NCI-H2227 treated with DMSO at 0.1 percent for 48 hours (cell line): ENCODE measurements at places on chromosomes 12 and 14.

DNA sequence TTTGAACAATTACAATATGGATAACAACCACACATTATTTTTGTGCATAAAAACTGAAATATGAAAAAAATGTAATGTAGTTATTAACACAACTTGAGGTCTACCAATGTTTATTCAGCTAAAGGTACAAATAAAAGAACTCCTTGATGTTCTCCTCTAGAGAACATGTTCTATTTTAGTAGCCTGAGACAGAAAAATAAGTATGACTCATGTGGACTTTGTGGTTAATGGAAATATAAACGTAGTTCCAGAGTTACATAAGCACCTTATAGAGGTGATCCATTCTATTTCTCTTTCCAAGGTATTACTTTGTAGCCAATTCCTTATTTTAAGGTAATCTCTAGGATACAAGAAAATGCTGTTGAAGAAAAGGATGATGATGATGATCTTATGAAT lies 25.7 kb downstream of the ALKBH1 start:
- DNase-seq, result no peak

- peak; percentile 62 for DNase-seq
These were observed 241.9 kb upstream of the SYT1 start for GRCh38 chr12:78622529-78623195.

- DNase-seq, result no peak
These were observed 222.2 kb upstream of the TMEM260 start for GRCh38 chr14:56357428-56357827.

- no peak for DNase-seq
These were observed 875.2 kb downstream of the FLRT2 start for GRCh38 chr14:86404989-86405649.

GRCh38 chr14:93044556-93044955 lies 71.2 kb downstream of the ITPK1 start:
- no peak for DNase-seq

DNA sequence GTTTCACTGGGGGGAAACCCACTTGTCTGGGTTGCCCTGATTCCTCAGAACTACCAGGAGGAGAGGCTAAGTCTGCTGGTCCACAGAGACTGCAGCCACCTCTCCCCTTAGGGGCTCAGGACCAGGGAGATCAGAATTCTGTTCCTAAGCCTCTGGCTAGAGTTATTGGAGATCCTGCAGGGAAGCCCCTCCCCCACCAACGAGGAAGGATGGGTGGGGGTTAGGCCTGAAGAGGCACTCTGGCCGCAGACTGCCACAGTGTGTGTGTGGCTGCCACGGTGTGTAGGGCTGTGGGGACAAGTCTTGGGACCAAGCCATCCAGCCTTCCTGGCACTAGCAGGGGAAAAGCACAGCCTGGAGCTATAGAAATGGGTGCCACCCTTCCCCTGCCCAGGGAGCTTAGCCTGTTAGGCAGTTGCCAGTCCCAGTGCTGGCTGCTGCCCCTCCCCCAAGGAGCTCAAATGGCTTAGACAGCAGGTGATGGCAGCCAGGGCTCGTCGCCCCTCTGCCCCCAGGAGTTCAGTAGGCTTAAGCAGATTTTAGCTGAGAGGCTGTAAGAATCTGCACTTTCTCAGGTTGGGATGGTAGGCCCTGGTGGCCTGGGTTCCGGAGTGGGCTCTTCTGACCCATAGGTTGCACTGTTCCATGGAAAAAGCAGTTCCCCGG lies 107.7 kb downstream of the ERGIC2 start:
- no peak for DNase-seq

DNA sequence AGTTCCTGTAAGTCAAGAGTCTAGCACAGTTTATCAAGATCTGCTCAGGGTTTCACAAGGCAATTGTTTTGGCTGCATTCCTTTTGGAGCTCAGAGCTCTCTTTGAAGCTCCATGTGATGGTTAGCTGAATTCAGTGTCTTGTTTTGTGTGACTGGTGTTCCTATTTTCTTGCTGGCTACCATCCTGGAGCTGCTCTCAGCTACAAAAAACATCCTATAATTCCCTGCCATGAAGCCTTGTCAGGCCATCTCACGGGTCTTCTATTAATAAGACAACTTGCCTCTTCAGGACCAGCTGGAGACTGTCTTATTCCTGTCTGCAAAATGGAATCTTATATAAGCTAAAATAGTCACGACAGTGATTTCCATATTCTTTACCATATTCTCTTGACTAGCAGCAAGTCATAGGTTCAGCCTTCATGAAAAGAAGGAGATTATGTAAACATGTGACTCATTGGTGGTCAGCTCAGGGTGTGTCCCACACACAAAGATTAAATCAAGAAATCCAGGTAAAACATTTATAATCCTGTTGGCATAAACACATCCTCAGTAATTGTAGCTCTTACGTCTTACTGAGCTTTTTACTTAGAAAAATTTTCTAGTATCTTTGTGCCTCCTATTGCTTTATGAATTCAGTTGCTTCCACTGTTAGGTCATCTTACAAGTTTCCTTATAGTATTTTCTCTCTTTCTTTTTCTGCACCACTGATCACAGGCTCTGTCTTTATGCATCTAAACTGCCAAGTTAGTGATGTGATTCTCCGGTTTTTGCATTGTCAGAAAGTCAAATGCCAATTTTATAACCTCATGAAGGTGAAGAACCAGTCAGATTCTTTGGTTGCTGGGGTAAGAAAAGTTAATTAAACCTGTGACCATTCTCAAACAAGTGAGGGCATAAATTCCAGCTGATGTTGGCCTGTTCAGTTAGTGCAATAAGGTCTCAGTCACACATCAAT lies 378.5 kb upstream of the MGAT4C start:
- no peak for DNase-seq

DNA sequence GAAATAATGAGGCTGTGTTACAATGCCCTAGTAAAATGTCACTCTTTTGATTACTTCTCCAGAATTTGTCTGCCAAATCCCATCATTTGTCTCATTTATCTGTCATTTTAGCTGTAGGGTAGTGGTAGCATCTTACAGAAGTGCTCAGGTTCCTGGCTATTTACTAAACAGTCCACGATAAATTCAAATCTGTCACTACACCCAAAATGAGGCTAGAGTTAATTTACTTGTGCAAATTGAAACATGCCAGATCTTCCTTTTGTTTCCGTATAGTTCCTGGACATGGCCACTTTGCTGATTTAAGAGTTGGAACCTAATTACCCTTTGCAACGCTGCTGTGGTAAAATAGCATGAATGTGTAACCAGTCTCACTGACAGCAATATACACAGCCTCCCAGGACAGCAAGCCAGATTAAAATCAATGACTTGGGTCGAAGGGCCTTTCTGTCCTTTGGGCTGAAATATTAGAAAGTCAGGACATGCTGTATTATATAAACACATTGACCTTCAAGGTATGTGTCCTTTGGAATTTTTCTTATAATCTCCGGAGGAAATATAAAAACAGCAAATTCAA lies 485.4 kb downstream of the MDGA2 start:
- no peak for DNase-seq

DNA sequence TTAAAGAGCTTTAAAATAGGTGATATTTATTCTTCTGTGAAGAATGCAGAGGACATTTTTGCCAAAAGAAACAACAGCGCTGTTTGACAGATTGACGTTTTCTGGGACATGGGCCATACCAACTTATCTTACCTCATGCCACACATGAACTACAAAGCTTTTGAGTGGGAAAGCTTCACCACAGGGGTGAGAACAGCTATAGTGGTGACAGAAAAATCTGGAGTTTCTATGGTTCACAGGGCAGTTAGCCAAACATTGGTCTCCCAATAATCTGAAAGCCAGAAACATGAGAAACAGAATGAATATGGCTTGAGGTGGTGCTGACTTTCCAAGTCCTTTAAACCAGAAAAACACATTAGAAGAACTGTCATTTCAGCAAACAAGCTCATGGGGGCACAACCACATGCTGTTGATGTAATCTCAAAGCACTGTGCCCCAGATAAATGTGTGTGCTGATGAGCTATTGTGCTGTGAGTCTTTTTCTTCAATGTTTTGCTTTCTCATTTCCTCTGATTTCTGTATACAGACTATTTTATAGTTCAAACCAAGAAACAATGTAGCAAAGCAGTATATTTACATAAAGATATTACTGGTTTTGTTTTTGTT lies 905.4 kb downstream of the SLC16A7 start:
- no peak for DNase-seq

- DNase-seq, result peak; percentile 97
These were observed 8.9 kb downstream of the CALM1 start for GRCh38 chr14:90405755-90406154.

- DNase-seq, result no peak
These were observed 197.3 kb upstream of the CPNE8 start for GRCh38 chr12:39102474-39103209.

- DNase-seq, result no peak
These were observed 12.9 kb downstream of the GLRX5 start for GRCh38 chr14:95547626-95548327.

GRCh38 chr14:55873169-55873568 lies 245.0 kb upstream of the PELI2 start:
- DNase-seq, result no peak

DNA sequence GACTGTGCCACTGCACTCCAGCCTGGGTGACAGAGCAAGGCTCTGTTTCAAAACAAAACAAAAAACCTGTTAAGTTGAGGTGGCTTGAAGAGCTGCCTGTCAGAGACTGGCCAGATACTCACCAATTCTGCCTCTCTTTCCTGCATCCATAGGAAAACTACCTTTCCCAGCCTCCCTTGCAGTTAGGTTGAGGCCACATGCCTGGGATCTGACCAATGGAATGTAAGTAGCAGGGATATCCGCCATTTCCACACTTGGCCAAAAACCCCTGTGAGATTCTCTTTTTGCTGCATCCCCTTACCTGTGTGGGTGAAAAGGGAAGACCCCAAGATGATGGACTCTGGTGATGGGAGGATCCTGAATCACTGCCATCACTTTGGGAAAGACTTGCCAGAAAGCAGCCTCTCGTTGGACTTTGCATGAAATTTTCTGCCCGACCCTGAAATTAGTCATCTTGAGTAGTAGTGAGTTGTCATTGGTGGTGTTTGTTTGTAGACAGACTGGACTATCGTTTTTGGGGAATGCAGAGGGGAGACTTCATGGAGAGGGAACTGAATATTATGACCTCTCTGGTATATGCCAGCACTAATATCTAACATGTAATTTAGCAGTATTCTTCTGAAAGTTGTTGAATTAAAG lies 14.0 kb downstream of the GPR68 start:
- DNase-seq, result no peak

DNA sequence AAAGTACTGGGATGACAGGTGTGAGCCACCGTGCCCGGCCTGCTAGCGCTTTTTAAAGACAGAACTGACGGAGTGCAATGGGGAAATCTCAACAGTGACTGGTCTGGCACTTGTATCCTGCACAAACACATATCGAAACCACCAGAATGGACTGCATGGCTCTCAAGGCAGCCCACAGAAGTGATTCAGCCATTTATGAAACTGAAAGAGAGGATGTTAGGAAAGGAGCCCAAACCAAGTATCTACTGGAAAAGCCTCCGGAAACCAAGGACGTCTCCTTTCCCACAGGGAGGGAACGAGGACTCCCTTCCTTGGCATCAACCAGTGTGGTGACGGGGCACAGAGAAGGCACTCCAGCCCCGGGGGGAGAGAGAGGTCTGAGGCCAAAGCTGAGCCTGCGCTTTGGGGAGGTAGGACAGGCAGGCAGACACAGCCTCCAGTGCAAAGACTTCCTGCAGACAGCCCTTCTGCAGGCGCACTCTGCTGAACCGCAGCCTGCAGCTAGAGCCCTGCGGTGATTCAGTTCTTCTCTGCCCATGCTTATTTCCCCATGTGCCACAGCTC lies 16.5 kb downstream of the SLC15A4 start:
- no peak for DNase-seq

GRCh38 chr12:131096681-131097181 lies 143.0 kb downstream of the ADGRD1 start:
- DNase-seq, result no peak

- no peak for DNase-seq
These were observed 1.7 kb downstream of the SLC2A3 start for GRCh38 chr12:7934091-7934888.

- DNase-seq, result no peak
These were observed 19.0 kb downstream of the KLRB1 start for GRCh38 chr12:9588749-9589148.

DNA sequence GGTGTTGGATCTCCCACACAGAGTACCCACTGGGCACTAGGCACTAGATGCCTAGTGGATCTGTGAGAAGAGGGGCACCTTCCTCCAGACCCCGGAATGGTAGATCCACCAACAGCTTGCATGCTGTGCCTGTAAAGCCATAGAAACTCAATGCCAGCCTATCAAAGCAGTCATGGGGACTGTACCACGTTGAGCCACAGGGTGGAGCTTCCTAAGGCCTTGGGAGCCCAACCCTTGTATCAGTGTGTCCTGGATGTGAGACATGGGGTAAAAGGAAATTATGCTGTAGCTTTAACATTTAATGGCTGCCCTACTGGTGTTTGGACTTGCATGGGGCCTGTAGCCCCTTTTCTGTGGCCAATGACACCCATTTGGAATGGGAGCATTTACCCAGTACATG lies 1024.9 kb downstream of the TMEM121 start:
- no peak for DNase-seq

DNA sequence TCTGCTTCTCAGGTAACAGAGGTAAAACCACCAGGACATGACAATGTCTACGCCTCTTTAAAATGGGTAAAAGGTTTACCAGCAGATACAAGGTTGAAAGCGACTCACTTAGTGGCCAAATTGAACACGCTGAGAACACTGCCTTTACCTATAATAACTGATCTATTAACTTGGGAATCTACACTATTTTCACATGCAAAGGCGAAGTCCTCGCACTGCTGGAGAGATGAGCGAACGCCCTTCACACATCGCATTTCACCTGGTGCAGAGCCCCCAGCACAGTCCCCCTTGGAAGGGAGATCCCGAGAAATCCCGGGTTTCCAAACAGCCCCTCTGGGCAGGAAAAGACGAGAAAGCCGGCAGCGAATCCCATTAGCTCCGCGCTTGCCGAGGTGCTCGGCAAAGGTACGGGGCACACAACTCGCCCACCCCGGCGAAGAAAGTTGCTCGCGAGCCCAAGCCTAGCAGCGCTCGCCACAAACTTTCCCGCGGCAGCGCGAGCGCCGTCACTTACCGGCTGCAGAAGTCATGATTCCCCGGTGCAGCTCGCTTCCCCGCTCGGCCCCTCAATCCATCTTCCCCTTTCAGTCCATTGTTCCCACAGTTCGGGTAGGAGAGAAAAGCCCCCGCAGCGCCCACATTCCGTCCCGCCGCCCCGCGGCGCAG lies 423 bp downstream of the FGD6 start:
- no peak for DNase-seq
